RWPE1 (cell line): ENCODE measurements at places on chromosomes 2 and 18.

- DNase-seq = no peak
These were observed 134.3 kb downstream of the IRS1 start for GRCh38 chr2:226665306-226665831.

DNA sequence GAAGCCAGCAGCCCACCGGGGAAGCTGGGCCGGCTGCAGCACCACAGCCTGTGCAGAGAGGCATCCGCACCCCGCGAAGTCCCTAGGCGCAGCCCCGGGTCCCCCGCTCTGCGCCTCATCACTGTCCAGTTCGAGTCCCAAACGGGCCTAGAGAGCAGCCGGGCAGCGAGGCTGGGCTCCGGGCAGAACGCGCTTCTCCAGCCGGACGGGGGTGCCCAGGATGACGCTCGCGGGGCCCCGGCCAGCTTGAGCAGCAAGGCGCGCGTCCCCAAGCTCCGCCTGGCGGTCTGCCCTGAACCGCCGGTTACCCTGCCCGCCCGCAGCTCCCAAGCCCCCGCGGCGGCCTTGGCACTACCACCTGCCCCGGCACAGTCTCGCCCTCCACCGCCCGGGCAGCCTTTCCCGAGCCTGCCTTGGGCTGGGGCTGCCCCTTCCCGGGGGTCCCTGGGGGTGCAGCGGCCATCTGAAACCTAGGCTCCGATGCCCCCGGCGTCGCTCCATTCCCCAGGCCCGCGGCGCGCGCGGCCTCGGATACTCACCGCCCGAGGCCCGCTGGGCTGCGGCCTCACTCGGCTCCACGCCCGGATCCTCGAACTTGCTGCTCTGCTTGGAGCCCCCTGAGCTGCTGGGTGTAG is 591 bp downstream of the SLC16A14 start:
- DNase-seq = peak; percentile 28

DNA sequence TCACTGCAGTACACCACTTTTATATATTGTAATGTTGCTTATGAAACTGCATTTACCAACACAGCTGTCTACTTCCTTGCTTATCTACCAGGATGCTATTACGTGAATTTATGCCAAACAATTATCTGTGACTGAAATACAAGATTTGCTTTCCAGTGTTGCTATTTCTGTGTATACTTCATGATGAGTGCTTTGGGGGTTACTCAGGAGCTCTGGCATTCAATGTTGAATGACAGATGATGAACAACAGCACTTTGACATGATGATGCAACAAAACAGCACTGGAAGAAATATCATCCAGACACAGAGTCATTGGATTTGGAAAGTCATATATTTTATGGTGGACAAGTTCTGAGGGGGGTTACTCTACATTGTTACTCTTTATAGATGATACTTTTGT is 125.8 kb downstream of the NETO1 start:
- DNase-seq = no peak

DNA sequence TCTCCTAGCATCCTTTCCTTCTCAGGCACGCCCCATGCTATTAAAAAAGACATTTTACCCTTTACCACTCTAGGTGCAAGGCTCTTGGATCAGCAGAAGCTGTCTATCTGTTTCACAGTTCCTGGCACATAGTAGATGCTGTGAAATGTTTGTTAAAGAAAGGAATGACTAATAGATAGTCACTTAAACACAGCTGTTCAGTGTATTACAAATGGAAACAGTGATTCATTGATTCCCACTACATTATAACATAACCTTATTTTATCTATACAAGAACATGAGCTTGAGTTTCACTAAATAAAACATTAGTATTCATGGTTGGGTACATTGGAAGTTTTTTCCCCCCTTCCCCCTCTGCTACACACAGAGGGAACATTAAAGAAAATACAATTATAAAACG is 142.1 kb downstream of the ASXL3 start:
- no peak for DNase-seq

GRCh38 chr2:230209422-230210051 is 10.2 kb downstream of the SP110 start:
- no peak for DNase-seq
